ENCODE measurements at places on chromosomes 13 and 19.
A peak's percentile ranks its signal among the peaks of the same experiment; 100 is the strongest.

GRCh38 chr19:48705431-48705830, 9.7 kb downstream of the FUT2 start:
- no peak for DNase-seq

- no peak for DNase-seq
Observed at GRCh38 chr13:111640476-111640875, 320.0 kb downstream of the TEX29 start.

DNA sequence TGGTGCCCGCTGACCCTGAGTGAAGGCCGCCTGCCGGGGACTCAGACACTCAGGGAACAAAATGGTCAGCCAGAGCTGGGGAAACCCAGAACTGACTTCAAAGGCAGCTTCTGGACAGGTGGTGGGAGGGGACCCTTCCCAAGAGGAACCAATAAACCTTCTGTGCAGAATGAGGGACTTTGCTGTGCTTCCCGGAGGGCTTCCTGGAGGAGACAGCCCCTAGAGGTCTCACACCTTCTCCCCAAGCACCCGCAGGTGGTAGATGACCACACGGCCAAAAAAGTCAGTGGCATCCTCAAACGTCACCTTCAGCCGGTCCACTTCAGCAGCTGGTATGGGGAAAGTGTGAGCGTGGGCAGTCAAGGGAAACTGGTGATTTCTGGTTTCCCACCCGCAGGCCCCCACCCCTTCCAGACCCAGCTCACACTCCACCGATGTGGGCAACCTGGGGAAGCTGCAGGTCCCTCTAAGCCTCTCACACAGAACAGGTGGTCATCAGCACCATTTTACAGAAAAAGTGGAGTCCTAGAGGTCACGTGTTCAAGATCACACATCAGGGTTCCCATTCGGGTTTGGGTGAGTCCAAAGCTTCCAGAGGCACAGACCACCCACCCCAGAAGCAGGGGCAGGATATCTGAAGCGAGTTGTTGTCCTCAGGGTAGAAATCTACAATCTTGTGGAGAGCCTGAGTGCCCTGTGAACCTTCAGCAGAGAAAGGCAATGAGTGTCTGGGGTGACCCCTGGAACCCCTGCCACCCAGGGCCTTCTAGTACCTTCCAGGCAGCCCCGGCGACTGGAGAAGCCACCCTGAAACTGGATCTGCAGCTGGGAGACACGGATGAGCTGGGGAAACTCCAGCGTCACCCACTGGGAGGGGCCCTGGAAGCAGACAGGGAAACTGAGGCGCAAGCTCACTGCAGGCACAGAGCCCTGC, 1.2 kb downstream of the NR2C2AP start:
- DNase-seq: no peak

DNA sequence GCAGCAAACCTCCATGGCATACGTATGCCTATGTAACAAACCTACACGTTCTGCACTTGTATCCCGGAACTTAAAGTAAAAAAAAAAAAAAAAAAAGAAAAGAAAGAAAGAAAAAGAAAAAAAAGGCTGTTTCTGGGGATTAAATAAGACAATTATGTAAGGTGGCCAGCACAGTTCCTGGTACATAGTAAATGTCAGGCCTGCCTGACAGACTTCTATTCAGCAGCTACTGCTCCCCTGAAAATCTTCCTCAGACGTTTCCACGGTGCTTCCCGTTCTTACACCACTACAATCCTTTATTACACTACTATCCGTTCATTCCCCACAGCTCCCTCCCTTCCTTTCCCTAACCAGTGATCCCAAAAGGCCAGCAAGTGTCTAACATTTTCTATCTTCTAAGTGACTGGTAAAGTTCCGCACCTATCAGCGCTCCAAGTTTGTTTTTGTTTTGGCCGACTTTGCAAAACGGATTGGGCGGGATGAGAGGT, 636 bp upstream of the RB1 start:
- DNase-seq: peak; percentile 67

GRCh38 chr19:10508707-10509106, 5.6 kb upstream of the KEAP1 start:
- no peak for DNase-seq

DNA sequence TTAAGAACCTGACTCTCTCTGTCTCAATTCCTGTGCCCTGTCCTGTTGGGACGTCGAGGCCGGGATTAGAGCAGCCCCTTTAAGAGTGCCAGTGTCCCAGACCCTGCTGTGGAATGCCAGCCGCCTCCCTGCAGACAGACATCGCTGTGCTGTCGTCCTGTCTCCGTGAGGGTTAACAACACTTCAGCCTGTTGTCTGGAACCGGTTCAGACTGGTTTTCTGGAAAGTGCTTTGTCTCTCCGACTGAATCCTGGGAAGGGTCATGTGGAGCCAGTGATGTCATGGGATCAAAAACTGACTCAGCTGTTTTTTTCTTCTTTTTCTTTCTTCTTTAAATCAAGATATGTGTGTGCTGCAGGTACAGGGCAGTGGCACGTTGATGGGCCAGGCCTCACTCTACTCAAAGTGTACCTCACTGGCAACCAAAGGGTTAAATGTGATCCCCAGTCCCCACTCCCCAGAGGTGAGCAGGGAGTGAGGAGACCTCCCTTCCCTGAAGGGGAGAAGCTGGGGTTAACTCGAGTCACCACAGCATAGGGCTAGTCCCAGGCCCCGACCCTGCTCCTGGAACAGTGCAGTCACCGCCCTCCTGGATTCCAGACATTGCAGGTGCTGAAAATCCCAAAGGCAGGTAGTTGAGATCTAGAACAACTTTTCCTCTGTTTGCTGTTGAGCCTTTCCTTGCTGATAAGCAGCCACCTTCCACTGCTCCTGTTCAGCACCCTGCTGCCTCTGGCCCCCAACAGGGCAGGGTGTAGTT, 50.8 kb downstream of the TSSK6 start:
- no peak for DNase-seq

DNA sequence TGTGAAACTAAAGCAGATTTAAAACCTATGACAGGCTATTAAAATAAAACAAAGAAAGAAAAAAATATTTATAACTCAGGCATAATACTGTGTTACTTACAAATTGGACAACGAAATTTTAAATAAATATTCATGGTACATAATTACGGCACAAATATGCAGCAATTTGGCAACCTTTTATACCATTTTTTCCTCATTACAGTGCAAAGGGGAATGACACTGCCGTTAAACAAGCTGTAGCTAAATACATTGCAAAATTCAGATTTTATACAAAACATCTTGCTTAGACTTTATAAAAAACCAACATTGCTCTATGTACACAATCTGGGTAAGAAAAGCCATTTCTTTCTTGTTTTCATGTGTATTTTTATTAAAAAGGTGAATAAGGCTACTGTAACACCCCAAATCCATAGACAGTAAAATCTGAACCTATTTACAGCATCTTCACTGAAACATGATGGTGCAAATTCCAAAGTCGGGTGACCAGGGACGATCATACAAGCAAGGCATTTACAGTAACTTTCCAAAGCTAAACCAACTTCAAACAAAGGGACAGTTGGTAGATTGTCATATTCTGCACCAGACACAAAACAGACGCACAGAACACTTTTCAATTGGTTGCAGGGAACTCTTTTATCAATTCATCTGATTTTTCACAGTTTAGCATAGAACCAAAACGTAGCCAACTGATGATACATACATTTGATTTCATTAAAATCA, 45.5 kb downstream of the EFNB2 start:
- DNase-seq: no peak

DNA sequence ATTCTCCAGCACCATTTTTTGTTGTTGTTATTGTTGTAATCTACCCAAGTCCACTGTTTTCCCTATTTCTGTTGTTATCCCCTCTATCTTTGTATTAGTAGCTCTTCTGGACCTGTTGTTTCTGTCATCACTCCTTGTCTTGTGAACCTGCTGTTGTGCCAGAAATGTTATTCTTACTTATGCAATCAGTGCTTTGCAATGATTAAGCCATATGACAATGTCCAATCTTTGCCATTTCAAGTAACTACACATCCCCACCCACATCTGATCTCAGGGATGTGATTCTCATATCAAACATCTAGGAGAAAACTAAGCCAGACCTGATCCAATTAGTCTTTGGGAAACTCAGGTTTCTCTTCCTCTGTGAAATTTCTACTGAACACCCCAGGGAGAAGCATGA, 472.6 kb upstream of the KLHL1 start:
- DNase-seq: no peak

- DNase-seq: no peak
Observed at GRCh38 chr13:23953860-23954512, 56.7 kb upstream of the C1QTNF9B start.

DNA sequence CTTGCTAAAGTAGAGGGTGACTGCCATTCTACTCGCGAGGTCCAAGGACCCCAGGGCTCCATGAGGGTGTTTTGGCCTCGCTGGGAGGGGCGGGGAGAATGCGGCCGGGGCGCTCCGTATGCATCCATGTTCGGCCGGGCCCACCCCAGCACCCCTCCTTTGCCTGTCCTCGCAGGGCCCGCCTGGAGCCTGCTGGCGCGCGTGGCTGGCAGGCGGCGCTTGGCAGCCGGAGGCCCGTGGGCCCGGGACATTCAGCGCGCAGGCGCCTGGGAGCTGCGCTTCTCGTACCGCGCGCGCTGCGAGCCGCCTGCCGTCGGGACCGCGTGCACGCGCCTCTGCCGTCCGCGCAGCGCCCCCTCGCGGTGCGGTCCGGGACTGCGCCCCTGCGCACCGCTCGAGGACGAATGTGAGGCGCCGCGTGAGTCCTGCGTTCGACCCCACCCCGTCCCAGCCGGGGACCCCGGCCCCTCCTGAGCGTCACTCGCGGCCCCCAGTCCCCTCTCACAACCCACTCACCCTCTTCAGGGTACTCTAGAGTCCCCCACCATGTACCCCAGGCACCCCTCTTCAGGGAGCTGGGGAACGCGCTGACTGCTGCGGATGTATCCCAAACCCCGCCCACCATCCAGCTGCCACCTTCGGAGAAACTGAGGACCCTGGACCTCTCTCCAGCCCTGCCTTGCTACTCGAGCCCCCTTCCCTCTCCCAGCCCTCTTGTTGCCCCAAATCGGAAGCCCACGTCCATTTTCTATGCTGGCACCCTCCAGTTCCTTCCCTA, 4.1 kb downstream of the DLL3 start:
- DNase-seq: peak; percentile 77

GRCh38 chr19:43678512-43679261, 8.7 kb upstream of the PLAUR start:
- no peak for DNase-seq

DNA sequence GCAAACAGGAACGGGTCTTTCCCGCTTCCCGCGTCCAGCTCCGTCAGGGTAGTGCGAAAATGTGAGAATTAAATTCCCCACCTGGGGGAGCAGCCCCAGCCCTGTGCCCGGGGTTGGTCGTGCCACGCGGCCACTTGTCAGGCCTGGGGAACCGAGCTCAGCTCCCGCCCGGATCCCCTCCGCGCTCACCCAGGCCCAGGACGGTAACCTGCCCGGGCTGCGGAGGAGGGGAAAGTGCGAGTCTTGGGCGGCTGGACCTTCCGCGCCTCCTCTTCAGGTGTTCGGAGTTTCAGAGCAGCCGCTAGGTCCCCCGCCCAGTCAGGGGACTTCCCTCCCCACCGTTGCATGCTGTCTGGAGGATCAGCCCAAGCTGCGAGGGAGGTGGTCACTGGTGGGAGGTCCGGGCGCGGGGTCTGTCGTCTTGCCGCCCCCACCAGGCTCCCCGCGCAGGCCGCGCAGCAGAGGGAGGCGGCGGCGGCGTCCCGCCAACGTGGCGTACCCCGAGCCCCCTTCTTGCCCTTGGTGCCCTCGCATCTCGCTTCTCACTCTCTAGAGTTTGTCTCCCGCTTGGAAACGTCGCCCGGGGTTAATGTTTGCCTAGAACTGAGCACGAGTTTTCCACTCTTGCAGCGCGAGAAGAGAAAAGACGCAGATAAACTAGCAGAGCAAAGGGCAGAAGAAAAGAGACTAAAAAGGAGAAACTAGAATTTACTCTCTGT, 8.1 kb downstream of the URAD start:
- DNase-seq: no peak

GRCh38 chr19:6138066-6138465, 2.6 kb downstream of the ACSBG2 start:
- no peak for DNase-seq

DNA sequence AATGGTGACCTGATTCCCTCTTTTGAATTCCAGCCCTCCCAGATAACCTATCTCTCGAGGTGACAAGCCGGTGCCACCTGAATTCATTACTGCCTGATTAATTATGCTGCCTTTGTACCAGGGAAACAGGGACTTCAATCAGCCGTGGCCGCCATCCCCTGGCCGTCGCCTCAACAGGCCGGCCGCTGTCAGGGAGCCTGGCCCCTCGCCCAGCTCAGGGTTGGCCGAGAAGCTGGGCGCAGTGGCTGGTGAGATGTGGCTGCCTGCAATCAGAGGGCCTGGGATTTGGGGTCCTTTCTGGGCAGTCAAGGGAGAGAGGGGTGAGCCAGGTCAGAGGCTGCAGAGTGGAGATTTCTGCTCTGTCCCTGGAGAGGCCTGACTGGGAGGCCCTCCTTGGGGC, 91.2 kb downstream of the KCTD15 start:
- no peak for DNase-seq

DNA sequence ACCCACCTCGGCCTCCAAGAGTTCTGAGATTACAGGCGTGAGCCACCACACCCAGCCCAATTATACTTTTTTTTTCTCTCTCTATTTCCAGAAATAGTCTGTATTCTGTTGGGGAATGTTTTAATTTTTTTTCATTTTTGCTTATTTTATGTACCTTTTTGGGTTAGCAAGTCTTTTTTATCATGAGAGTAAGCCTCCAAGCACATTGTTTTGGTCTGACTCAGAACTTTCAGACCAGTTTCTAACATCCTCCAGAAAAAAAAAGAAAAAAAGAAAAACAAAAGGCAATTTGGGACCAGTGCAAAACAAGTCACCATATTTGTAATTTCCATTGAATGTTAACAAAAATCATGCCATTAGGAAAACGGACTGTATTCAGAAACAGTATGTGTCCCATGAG, 1465.5 kb downstream of the SLITRK5 start:
- DNase-seq: no peak

GRCh38 chr13:94696171-94696570, 16.2 kb downstream of the SOX21 start:
- DNase-seq: no peak

DNA sequence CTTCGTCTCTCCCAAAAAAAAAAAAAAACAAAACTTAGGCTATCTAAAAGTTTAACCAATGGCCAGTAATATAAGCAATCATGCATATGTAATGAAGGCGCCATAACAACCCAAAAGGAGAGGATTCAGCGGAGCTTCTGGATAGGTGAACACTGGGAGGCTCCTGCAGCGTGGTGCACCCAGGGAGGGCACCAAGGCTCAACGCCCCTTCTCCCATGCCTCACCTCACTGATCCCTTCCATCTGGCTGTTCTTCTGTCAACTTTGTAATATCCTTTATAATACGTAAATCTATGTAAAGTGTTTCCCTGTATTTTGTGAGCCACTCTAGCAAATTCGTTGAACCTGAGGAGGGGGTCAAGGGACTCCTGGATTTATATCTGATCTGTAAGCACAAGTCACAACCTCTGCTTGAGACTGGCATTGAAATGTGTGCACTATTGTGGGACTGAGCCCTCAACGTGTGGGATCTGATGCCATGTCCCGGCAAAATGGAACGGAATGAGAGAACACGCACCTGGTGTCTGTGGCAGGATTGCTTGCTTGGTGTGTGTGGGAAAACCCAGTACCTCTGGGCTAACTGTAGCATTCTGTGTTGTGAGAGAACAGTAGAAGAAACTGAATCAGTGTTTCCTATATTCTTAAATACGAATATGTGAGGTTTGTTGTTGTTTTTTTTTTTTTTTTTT, 521 bp upstream of the ZNF665 start:
- no peak for DNase-seq

- no peak for DNase-seq
Observed at GRCh38 chr13:25978961-25979360, 72.9 kb downstream of the SHISA2 start.

- DNase-seq: no peak
Observed at GRCh38 chr19:35228177-35228930, at the start of gene FAM187B. FAM187B (minus strand) TSS chr19:35228739; CDS start chr19:35228680, 59 bp downstream.
